ENCODE measurements at places on chromosomes 1 and 21.

DNA sequence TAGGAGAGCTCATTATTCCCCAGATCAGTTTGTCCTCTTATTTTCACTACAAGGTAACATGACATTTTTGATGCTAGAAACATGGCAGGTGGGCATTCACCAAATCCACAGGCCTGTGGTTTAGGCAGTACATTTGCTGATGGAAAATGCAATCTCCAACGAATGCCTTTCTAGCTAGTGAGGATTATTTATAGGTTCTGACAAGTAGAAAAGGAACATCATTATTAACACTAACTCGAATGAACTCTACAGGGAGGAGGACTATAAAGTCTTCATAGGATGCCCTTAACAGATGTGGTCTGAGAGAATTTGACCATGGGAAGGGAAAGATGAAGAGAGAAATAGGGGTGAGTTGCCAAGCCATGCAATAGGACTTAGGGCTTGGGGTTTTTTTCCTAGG lies 71.5 kb upstream of the BCL10 start:
- no peak for DNase-seq

- DNase-seq, result peak; percentile 87
These were observed 541.0 kb upstream of the ZRANB2 start for GRCh38 chr1:71621785-71622184.

DNA sequence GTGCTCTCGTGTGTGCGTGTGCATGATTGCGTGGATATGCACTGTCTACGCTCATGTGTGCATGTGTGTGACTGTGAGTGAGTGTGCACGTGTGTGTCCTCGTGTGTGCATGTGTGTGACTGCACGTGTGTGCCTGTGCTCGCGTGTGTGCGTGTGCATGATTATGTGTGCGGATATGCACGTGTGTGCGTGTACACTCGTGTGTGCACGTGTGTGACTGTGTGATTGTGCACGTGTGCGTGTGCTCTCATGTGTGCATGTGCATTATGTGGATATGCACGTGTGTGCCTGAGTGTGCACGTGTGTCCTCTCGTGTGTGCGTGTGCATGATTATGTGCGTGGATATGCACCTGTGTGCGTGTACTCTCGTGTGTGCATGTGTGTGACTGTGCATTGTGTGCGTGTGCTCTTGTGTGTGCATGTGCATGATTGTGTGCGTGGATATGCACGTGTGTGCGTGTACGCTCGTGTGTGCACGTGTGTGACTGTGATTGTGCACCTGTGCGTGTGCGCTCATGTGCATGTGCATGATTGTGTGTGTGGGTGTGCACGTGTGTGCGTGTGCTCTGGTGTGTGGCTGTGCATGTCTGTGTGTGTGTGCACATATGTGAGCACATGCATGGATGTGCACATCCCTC lies 2.2 kb downstream of the MMEL1 start:
- DNase-seq, result no peak

- no peak for DNase-seq
These were observed 24.1 kb downstream of the HHIPL2 start for GRCh38 chr1:222523852-222524251.

DNA sequence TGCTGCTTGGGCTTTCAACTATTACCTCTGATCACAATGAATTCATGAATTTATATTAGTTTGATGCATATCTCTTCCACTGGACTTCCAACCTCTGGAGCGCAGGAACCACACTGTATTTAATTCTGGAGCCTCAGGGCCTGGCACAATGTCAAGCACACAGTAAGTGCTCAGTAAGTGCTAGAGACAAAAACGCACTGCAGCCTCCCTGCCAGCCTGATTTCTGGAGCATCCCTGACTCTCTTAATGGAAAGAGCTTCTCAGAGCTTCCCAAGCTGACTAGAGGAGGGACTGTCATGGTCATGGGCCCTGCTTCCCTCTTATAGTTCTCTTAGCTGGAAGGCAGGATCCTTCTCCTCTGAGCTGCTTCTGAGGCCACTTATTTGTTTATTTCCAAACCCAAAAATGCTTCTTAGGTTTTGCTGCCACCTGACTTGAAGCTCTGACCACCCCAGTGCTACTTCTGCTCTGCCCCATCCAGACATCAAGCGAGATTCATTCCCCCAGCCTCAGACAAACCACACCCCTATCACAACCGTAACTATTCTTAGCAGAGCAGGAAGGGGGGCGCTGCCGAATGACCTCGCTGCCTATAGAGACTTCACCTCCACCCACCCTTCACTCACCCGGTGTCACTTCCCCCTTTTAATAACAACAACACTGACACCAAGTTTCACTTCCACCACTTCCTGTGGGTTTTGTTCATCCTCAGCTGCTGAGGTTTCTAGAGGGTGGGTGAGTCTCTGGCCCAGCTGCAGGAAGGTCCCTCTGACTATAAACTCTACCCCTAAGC lies 33.6 kb downstream of the NUAK2 start:
- DNase-seq, result peak; percentile 20

GRCh38 chr1:33844166-33844565 lies 19.7 kb upstream of the HMGB4 start:
- no peak for DNase-seq

DNA sequence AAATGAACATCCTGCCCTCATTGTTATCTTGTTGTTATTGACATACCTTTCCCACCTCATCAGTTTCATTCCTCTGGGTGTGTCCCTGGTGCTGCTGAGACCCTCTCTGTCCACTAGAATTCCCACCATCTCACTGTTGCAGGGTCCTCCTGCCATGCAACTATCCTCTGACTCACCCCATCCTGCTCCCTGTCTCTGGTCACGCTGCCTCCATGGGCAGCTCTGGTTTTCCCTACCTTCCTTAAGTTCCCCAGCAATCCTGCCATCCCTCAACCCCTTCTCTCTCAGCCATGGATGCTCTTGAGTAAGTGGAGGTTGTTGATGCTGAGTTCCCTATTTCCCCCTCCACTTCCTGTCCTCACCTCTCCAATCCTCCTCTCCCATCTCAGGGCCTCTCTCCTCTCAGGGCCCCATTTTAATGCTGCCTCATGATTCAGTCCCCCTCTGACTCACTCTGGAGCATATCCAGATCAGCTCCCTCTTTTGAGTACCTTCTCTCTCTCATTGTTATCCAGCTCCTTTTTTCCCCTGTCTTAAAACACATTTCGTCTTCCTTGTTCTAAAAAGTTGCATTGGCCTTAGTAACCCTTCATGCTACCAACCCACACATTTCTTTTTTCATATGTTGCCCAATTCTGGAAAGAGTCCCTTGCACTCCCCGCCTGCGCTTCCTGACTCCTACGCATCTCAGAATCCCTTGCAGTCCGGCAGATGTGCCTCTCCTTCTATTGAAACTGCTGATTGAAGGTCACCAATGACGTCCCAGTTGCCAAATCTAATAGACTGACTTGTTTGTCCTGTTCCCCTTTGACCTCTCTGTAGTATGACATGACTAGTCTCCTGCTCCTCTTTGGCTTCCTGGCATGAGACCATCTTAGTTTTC lies 92.0 kb downstream of the CNIH3 start:
- DNase-seq, result peak; percentile 85

GRCh38 chr1:15477646-15478212 lies 1.8 kb downstream of the CELA2B start:
- no peak for DNase-seq

GRCh38 chr1:238951809-238952208 lies 434.6 kb upstream of the CHRM3 start:
- DNase-seq, result peak; percentile 46

GRCh38 chr1:9269721-9270120 lies 23.0 kb upstream of the SPSB1 start:
- DNase-seq, result no peak

GRCh38 chr1:29202053-29202452 lies 20.4 kb upstream of the SRSF4 start:
- no peak for DNase-seq

DNA sequence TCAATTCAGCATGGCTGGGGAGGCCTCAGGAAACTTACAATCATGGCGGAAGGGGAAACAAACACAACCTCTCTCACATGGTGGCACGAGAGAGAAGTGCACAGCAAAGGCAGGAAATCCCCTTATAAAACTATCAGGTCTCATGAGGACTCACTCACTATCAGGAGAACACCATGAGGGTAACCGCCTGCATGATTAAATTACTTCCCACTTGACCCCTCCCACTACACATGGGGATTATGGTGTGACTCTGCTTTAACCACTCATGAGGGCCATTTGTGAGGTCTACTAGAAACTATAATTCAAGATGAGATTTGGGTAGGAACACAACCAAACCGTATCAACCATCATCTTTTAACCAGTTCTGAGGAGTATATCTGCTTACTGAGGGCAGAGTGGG lies 387.4 kb upstream of the NFIA start:
- no peak for DNase-seq

- no peak for DNase-seq
These were observed 23.7 kb downstream of the PADI3 start for GRCh38 chr1:17272646-17273045.

GRCh38 chr1:54310439-54311328 lies 95.5 kb downstream of the SSBP3 start:
- peak; percentile 29 for DNase-seq

DNA sequence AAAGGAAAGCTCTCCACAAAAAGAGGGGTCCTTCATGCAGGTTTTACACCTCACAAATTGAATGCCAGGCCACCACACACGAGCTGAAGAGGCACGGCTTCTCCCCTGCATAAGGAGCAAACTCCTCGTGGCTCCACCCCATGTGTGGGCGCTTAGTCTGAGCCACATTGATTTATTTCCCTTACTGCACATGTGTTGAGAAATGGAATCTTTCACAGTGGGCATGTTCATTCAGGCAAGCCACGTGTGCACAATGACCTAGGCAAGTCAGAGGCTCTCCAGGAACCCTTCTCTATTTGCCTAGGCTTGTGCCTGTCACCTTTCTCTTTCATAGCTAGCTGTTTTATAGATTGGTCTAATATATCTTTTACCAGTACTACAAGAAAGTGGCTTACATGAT lies 120.5 kb downstream of the LTN1 start:
- DNase-seq, result no peak

- no peak for DNase-seq
These were observed 1.1 kb downstream of the SYNC start for GRCh38 chr1:32701421-32701911.

- peak; percentile 96 for DNase-seq
These were observed 91.2 kb upstream of the KCTD3 start for GRCh38 chr1:215475796-215476481.

- no peak for DNase-seq
These were observed 2.6 kb upstream of the SAMD13 start for GRCh38 chr1:84298684-84299535.

- DNase-seq, result no peak
These were observed 3.7 kb upstream of the TRABD2B start for GRCh38 chr1:48000883-48001282.

DNA sequence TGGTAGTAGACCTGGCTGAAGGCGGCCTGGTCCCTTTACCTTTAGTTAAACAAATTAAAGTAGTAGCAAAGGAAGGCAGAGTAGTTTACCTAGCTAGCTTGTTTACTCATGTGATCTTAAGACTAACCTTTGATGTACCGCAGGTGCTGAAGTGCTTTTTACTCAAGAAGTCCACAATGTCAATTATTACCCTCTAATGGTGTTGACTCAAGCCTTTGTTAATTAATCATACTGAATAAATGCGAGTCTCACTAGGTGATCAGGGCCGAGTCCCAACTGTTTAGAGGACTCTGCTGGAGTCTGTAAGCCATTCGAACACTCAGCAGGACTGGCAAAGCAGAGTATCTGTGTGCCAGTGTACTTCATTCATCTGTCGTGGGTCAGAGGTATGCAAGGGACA lies 381.1 kb upstream of the NCAM2 start:
- DNase-seq, result no peak

DNA sequence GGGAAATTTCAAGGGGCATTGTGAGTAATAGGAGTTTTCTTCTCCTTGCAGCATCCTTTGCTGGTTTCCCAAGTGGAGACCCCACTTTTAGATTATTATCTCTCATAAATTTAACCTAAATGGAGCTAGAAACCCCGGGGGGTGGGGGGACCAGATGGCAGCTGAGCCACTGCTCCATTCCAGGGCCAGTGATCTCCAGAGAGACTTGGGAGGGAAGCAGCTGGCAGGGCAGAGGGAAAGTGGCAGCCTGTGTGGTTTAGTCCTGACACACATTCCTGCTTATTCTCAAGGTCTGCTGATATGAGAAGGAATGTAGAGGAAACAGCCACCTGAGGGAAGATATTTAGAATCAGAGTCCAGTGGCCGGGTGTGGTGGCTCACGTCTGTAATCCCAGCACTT lies 16.3 kb downstream of the PCP4L1 start:
- no peak for DNase-seq

DNA sequence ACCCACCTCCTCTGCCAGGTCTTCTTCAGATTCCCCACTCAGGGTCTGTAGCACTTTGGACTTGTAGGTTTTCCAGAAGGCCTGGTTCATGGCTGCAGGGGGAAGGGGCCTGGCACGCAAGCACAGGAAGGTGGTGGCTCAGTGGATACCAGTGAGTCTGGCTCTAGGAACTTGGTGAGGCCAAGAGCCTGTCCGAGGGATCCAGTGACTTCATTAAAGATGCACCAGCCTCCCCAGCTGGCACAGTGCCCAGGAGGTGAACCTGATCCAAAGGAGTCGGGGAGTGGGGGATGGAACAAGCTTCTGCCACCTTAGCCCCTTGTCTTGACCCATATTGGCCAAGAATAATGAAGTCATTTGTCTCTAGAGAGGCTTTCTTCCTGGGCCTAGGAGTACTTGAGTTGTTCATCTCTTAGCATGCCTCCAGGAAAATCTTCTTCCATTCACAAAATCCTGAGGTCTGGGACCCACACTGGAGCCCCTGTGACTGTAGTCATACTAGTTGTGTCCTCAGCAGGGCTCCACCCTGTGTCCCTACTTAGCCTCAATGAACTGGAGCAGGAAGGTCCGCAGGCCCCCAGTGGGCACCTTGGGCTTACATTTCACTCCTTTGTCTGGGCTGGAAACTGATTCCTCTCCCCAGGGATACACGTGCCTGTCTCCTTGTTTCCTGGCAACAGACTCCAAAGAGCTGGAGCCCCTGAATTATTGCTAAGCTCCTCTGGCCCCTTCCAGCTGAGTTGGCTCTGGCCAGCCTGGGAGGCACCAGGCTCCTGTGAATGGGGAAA lies at the start of gene C1orf232:
Gene C1orf232, minus strand, starts transcription at position 554 of the 788 bp plus-strand sequence. Its CDS starts 464 bp downstream, at position 90.
- DNase-seq, result no peak

GRCh38 chr1:209643285-209644020 lies 8.8 kb downstream of the LAMB3 start:
- no peak for DNase-seq

- peak; percentile 41 for DNase-seq
These were observed 325.1 kb downstream of the CAMTA1 start for GRCh38 chr1:7110321-7110720.

GRCh38 chr21:36481639-36482038 lies 1.7 kb upstream of the CLDN14 start:
- no peak for DNase-seq

GRCh38 chr1:156581661-156582387 lies 2.3 kb downstream of the TTC24 start:
- no peak for DNase-seq

GRCh38 chr21:25449950-25450349 lies 157.3 kb downstream of the MRPL39 start:
- no peak for DNase-seq

DNA sequence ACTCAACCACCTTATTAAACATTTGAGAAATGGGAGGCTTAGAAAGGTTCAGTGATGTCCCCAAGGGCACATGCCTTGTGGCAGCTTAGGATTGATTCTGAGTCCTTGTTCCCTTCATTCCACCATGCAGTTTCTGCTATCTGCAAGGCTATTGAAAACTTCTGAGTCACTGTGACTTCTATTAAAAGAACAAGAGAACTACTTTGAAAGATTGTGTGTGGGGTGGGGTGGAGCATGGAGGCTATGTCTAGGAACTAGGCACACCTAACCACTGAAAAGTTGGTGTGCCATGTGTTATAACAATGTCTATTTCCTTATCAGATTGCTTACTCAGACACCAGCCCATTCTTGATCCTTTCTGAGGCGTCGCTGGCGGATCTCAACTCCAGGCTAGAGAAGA lies 10.8 kb downstream of the MTARC1 start:
- DNase-seq, result peak; percentile 18

- DNase-seq, result no peak
These were observed 133.2 kb downstream of the ROR1 start for GRCh38 chr1:63907051-63907450.
